ENCODE measurements at places on chromosomes 12 and 14. TPM values are rescaled to one million over a fixed set of nuclear protein-coding genes. Genes with fewer than 3 reads are reported as not detected.

The ERBB3 gene
- total RNA-seq, result 1.7 TPM

The CLEC4D gene
- total RNA-seq, result not detected

The COX8C gene
- total RNA-seq, result not detected

The OS9 gene
- total RNA-seq, result 96.8 TPM

The TSHR gene
- total RNA-seq, result not detected

- no peak for DNase-seq
Measured at GRCh38 chr12:132345126-132345525, 15.7 kb upstream of the GALNT9 start.

The GARIN6 gene
- total RNA-seq, result not detected

DNA sequence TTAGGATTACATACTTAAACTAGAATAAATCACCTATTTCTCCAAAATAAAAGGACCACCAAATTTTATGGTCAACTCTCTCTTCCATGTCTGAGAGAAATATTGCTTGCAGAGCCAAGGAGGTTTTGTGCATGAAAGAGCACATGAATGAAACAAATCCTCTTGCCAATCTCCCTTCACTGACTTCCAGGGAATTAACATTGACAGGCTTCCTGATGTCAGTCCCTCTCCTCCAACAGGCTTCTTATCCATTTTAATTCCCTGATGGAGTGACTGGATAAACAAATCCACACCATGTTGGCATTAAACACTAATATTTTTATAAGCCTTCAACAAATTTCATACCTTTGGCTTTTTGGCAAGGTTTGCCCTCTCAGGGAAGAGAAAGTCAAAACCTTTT lies 45.3 kb upstream of the CNTN1 start:
- DNase-seq, result no peak

The C14orf180 gene
- not detected for total RNA-seq
